ENCODE measurements at places on chromosomes 11 and 22.

DNA sequence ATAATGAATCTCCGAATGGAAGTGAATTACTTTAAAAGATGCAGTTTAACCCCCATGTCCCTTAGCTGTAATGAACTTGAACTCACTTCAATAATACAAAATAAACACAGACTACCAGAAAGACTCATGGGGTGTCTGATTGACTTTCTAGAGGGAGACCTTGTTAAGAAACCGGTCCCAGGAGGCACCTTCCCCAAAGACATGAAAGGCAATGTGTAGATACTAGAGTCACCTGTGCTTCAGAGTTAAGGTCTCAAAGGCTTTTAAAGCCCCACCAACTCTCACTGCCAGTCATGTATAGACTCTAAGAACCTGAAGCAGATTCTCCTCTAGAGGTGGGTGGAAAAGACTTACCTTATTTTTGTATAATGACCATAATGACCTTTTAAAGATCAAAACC is at the start of gene OR8J1:
OR8J1 (plus strand) TSS at position 301 of the 400 bp plus-strand sequence. CDS start 5,956 bp downstream, outside the sequence.
- no peak for DNase-seq

- DNase-seq: no peak
Observed at GRCh38 chr22:20583471-20583922, 76.1 kb downstream of the MED15 start.

DNA sequence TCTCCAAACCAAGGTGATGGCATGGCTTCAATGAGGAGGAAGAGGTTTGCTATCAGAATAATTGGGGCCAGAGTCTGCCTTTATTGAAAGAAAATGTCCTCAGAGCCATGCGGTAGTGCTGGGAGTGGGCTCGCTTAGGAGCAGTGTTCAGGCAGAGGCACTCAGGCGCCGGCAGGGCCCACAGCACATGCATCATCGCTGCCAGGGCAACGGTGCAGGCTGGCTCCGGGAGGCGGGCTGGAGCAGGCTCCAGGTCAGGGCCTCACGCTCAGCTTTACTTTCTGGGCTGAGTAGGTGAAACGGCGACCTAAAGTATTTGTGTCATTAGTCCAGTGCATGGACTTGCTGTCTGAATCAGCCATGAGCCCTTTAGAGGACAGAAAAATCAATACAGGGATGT is 169.9 kb upstream of the CCDC90B start:
- no peak for DNase-seq

DNA sequence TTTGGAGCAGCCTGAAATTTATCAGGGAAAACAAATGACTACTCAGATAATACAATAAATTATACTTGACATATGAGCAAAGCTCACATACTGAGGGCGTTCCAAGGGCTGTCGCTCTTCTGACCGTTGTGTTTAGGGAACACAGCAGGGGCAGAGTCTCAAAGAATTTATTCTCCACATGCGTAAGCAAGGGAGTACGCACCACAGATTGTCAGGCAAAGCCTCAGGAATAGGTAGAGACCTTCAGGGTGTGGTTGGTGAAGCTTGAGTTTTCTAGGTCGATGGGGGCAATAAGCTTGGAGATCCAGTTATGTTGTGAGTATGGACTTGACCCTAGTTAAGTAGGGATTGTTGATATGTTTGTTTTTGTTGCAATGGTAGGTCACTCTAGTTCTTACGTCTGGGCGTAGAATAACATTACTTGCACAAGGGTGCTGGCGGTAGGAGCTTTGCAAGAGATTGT is 830 bp downstream of the ACAT1 start:
- DNase-seq: no peak

- no peak for DNase-seq
Observed at GRCh38 chr22:25569983-25570382, 5.5 kb downstream of the GRK3 start.

DNA sequence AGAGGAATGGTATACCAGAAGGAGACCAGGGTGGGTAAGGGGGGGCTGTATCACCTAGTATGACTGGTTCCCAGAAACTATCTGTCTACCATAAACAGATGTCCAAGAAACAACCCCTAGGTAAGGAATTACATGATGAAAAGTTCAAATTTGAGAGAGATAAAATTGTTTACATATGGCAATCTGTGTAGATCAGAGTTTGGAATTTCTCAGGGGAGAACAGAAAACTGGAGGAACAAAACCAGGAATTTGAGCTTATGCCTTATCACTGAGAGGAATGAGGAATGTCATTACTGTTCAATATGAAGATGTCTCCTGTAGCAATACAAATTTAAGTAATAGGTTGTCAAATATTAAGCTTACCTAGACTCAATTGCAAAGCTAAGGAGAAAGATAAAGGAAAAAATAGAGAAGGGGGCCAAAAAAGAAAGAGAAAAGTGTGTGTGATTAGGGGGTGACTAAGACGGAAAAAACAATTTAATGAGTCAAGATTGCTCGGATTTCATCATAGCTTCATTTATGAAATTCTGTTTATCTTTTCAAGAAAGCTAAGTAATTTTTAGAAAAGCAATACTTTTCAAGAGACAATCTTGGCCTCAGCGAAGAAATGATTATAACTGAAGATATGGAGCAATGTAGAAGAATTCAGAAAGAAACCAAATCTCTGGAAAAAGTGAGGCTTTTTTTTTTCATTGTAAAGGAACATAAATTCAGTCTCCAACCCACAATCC is 117.8 kb downstream of the APOL5 start:
- DNase-seq: no peak

DNA sequence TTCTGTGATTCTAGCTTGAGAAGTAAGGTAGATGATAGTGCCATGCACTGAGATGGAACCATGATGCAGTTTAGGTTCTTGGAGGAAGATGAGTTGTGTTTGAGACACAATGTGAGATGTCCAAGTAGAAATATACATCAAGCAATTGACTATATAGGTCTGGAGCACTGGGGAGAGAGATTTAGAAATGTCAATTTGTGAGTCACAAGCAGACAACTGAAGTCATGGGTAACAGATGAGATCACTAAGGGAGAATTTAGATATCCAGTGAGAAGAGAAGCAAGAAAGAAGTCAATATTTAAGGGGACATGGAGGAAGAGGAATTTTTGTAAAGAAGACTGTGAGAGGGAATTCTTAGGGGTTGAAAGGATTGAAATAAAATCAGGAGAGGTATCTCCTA is 65.1 kb upstream of the RRAS2 start:
- DNase-seq: no peak

GRCh38 chr11:72042064-72042745 is 38.1 kb downstream of the NUMA1 start:
- DNase-seq: no peak

GRCh38 chr22:23762842-23763578 is at the start of gene C22orf15:
TSS of gene C22orf15 (plus strand) at chr22:23762990. CDS start at chr22:23763307, 317 bp downstream.
- no peak for DNase-seq

- DNase-seq: no peak
Observed at GRCh38 chr22:38984224-38984623, 2.1 kb downstream of the APOBEC3B start.

GRCh38 chr11:76626266-76626665 is 44.3 kb downstream of the LRRC32 start:
- DNase-seq: no peak

- no peak for DNase-seq
Observed at GRCh38 chr11:11344045-11344444, 9.0 kb downstream of the CSNK2A3 start.

DNA sequence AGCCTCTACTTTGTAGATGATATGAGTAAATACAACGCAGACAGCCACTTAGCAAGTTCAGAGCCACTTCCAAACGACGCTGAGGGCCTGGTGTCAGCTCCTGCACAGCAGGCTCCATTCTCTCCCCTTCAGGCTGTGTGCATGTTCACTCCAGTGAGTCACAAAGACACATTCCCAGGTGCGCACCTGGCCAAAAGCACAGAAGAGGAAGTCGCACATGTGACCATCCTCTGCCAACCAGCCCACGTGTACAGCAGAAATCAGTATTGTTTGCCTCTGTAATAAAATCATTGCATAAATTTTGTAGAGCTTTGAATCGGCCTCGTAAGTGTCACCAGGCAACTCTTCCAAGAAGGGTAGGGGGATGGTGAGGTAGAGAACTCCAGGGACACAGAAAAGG is 19.5 kb upstream of the TPH1 start:
- no peak for DNase-seq

- no peak for DNase-seq
Observed at GRCh38 chr11:66849501-66850234, 6.4 kb downstream of the RCE1 start.

GRCh38 chr22:22717664-22718063 is 73.2 kb downstream of the GGTLC2 start:
- DNase-seq: no peak

GRCh38 chr22:39634530-39635405 is 64.2 kb downstream of the CACNA1I start:
- DNase-seq: peak; percentile 23

DNA sequence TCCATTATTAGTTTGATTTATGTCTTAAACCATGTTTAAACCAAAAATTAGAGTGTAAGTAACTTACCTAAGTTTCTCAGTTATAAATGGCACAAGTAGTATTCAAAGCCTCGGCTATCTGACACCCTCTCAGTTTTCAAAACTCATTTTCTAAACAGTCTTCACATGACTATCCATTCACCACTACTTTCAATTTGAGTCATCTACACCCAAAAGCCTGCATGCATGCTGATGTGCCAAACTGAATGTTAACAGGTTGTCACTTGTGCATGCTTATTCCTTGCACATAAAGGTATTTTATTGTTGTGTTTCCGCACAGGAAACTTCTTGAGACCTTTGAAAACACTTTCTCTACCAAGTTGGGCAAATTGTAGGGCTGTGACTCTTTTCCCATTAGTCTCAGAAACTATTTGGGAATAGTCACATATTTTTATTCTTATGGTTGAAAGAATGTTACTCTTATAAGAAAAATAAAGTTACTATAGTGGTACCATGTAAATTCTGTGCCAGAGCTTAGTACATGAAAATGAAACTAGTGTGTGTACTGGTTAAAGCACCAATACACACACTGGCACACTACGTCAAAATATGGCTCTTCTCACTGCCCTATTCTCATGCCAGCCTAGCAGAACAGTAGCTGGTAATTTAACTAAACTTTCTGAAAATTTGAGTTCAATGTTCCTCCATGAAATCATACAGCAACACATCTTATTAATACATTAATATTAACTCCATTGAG is 2.2 kb upstream of the OR51E2 start:
- no peak for DNase-seq

- no peak for DNase-seq
Observed at GRCh38 chr11:42646959-42647358, 664.8 kb upstream of the API5 start.

DNA sequence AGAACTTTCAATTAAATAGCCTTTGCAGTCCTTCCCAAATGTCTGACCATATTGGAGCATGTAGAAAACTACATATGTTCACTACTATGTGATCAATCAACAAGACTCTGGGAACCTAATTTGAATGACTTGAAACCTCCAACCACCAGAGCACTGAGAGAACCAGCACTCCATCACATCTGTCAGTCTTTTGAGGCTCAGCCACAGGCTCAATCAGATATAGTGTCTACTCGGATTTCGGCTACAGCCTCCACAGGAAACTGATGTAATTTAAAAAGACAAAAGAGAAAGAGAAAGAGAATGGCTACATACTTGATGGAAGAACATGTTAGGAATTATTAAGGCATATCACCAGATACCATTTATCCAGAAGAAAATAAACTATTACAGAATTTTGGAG is 859.0 kb downstream of the FAM181B start:
- DNase-seq: no peak

GRCh38 chr11:61124574-61125309 is 22.5 kb downstream of the CD5 start:
- DNase-seq: no peak

DNA sequence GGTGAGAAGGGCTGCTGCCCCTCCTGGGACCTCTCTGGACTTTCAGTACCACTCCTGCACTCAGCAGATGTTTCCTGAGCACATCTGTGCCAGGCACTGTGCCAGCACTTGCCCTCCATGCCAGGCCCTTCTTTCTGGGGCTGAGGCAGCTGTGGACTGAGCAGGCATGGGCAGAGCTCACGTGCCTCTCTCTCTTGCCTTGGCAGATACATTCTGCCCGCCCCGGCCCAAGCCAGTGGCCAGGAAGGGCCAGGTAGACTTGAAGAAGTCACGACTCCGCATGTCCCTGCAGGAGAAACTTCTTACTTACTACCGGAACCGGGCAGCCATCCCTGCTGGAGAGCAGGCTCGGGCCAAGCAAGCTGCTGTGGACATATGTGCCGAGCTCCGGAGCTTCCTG is 8.3 kb upstream of the ATF4 start:
- DNase-seq: no peak

DNA sequence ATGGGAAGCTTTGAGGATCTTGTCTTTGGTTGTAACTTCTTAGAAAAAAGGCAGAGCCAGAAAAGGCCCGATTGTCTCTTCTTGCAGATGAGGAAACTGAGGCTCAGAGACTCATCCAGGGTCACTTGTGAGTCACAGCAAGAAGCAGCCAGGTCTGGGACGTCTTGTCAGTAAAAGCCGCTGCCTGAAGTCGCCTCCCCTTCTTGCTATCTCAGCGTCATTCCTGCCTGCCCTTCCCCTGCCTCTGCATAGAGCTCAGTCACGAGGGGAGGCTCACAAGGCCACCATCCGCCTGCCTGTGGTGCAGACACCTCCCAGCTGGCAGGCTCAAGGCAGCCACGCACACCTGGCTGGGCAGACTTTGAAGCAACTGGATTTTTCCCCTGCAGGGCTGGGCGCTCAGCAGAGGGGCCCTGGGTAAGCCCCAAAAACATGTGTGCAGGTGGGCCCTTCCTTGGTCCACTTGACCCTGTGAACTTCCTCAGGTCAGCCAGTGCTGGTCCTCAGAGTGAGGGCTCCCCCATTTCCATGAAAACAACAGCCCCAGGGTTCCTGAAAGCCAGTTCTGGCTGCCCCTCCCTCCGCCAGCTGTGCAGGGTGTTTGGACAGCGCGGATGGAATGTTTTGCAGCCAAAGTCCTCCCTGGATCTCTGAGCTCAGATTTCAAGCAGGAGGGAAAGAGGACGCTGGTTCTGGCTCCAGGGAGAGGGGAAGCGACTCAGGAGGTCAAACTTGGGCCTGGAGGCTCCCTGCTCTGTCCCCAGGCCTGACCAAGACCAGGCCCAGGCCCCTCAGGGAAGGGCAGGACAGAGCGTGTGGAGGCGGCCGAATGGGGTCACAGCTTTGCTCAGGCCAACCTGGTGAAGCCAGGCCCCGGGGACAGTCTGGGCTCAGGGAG is 6.0 kb upstream of the RAB3IL1 start:
- DNase-seq: no peak
